ENCODE measurements at places on chromosomes 6 and 20. TPM values are rescaled to one million over a fixed set of nuclear protein-coding genes. Genes with fewer than 3 reads are reported as not detected.

DNA sequence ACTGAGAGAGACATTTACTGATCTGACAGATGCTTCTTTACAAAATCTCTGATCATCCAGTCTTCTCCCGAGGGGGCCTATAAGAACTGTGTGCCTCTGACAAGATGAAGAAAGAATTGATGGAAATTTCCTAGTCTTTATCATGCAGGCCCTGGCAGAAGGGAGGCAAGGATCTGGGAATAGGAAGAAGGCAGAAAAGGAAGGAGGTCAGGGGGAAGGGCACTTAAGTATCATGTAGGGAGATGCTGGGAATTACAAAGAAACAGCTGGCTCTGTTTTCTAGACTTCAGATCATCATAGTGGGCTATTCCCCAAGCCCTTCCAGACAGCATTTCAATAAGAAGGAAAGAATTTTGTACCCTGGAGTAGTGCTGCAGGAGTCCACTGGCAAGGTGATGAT, 243.3 kb upstream of the MOCS1 start:
- DNase-seq, result no peak

GRCh38 chr6:32375739-32376529, 4.2 kb upstream of the TSBP1 start:
- no peak for DNase-seq

GRCh38 chr20:32909896-32910571, 51.3 kb downstream of the EFCAB8 start:
- no peak for DNase-seq

- no peak for DNase-seq
Observed at GRCh38 chr20:62269378-62269777, 31.1 kb downstream of the OSBPL2 start.

PNLDC1 gene
- 0.39 TPM for polyA plus RNA-seq

THBS2 gene
- polyA plus RNA-seq, result 31.9 TPM

PTCRA gene
- polyA plus RNA-seq, result not detected

GRCh38 chr6:34020807-34021553, 124.9 kb downstream of the GRM4 start:
- DNase-seq, result no peak

GRCh38 chr6:168581706-168582105, 140.7 kb downstream of the SMOC2 start:
- DNase-seq, result no peak

DNA sequence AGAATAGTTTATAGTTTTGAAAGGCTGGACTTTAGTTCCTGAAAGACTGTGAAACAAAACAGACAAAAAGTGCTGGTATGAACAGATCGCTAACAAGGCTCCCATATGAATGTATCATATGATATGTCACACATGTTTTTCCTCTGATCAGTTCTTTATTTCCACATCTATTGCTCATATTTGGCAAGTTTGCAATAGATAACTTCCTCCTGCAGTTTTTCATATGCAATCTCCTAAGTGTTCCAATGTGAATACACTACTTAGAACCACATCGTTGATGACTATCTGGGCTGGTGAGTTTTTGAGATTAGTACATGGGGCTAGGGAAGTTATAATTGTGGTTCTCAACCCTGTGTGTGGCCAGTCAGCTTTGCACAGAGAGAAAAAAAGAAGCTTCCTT, 23.1 kb downstream of the CRYBG1 start:
- DNase-seq, result no peak

DNA sequence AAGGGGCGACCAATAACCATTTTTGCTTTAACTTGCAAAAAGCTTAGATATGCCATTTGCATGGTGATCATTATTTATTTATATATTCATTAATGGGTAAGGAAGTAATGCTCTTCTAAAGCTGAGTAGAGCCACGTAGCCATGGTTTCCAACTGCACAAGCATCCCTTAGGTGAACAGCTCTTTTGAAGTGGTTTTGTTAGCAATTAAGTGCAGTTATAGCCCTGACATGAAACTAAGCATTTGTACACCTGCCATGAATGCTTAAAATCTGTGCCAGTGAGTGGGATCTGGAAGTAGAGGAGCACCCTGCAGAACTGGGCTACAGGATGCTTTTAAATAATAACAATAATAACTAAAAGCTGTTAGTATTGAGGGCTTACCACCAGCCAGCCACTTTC, 19.1 kb downstream of the TRAF3IP2 start:
- DNase-seq, result no peak

DNA sequence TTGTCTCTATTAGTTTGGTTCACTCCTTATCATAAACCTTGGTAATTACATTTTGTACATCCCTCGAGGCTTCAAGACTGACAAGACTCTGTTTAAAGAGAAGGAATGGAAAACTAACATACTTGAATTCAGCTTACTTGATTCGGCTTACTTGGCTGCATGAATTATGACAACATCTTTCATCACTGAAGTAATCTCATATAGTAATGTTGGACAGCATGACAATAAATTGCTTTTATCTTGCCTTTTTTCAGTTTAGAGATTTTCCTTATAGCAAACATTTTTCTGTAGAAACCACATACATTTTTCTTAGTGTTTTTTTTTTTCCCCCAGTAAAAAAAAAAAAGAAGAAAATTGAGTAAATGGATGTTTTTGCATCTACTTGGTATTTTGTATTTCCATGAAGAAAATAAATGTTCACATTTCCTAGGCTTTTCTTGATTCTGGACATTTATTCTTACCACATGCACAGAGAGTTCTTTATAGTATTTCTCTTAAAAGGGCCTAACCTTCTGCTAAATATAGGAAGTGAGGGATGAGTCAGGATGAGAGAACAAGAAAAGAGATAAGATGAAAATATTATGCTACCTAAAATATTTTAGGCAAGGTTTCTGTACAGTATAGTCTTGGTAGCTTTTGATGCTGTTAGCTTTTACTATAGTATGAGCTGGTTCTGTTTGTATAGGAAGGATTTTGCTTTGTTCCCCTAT, 101.0 kb upstream of the HDGFL1 start:
- no peak for DNase-seq

- no peak for DNase-seq
Observed at GRCh38 chr20:15945289-15945688, 628.0 kb downstream of the KIF16B start.
